ENCODE measurements at places on chromosomes 7 and 10.

DNA sequence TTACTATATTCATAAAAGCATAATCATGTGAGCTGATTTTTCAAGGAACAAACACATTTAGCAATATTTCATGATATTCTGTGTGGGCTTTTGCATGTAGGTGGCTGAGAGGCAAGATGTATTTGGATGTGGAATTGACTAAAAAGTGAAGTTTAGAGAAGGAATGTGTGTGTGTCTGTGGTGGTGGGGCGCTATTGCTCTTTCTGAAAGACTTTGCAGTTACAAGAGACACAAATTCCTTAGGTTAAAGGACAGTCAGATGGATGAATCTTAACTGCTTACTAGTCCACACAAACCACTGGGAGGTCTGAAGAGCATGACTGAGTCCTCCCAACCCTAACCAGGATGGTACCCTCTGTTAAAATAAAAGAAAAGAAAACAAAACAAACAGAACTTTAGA lies 200.1 kb downstream of the SDHAF3 start:
- DNase-seq: no peak

- DNase-seq: peak; percentile 66
These were observed 3.0 kb upstream of the DLX5 start for GRCh38 chr7:97027427-97028234.

- no peak for DNase-seq
These were observed 52.7 kb downstream of the PRLHR start for GRCh38 chr10:118542745-118543144.

- no peak for DNase-seq
These were observed 2.5 kb upstream of the P4HA1 start for GRCh38 chr10:73099141-73099540.

GRCh38 chr7:31954500-31954899 lies 115.7 kb downstream of the PDE1C start:
- DNase-seq: no peak

DNA sequence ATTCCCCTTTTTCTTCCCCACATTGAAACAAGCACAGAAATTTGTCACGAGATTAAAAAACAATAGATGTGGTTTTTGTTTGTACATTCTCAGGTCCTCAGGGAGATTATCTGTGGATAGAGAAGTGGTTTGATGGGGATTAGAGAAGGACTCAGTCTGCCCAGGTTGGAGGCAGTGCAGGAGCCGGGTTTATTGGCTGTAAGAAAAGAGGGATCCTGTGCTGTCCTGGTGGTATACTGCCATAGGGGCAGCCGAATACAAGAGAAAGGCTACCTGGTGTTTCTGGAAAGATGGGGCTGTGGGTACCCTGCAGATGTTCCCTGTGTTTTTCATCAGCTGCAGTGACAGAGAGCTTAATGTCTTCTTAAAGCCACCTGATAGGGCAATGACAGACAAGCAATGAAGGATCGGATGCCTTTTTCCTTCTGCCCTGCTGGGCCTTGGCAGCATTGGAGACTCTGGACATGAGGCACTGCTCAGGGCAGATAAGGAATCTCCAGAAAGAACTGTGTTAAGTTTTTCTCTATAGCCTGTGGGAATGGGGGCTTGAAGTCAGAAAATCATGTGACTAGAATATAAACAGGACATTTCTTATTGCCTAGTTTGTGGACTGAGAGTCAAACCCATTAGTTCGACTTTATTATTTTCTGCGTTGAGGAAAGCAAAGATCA lies 18.1 kb upstream of the GPR141 start:
- no peak for DNase-seq

DNA sequence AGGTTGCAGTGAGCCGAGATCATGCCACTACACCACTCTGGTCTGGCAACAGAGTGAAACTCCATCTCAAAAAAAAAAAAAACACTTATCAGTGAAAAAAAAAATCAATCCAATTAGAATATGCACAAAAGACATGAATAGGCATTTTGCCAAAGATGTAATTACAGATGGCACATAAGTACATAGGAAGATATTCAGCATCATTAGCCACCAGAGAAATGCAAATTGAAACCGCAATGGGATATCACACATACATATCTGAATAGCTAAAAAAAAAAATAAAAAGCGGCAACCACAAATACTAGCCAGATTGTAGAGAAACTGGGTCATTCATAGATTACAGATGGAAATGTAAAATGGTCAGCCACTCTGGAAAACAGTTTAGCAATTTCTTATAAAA lies 1310.8 kb downstream of the XPNPEP1 start:
- no peak for DNase-seq

DNA sequence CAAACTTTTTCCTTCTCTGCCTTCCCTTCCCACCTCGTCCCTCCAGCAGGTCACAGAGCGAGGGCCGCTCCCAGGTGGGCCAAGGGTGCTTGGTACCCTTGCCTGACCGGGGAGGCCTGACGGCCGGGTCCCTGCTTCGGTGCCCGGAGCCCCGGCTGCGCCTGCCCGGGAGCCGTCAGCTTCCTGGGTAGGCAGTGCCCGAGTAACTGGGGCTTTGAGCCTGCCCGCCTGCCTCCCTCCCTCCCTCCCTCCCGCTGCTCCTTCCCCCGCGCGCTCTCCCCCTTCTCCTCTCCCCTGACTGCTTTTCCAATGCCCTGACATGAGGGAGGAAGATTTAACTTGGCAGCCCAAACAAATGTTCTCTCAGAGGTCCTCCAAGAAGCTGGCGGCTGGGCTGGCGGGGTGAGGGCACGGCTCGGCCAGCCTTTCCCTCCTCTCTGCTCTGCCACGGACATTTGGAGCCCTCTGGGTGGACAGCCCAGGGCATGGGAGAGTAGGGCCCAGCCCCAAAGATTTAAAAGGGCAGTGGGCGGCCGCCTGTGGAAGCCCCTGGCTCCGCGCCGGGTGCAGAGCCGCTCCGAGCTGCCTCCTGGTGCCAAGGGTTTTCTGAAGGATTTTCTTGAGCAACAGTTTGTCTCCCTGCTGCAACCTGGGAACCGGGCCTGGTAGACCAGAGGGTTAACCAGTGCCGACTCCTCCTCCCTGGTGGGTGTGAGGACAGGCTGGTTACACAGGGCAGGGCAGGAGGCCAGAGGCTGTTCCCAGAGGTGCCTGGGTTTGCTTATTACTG lies 2.0 kb downstream of the ZMIZ1 start:
- peak; percentile 84 for DNase-seq

DNA sequence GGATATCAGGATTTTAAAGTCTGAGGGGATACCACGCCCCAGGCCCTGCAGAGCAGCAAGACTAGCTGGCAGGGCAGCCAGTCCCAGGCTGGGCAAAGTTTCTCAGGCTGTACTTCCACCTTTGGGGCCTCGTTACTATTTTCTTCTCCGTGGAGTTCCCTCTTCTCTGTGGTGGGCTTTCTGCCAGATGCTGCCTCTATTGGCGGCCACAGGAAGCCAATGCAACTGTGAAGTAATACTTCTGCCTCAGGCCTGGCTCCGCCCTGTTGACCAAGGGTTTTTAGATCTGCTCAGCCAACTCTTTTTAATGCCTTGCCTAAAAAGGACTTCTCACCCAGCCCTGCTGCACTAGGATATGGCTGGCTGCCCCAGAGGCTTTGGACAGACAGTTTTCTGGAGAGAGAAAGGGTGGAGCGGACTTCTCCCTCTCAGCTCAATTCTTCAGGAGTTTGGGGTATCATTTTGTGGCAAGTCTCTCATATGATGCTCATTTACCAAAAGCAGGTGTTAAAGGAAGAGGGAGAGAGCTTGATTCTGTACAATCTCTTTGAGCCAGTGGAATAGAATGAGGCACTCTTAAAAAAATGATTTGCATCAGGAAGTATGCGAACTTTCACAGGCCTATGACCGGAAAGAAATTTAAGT lies 67.4 kb downstream of the HHEX start:
- peak; percentile 56 for DNase-seq

- DNase-seq: no peak
These were observed 79.9 kb downstream of the PTPRE start for GRCh38 chr10:127986531-127987466.

GRCh38 chr10:62238880-62239279 lies 29.8 kb downstream of the RTKN2 start:
- no peak for DNase-seq

DNA sequence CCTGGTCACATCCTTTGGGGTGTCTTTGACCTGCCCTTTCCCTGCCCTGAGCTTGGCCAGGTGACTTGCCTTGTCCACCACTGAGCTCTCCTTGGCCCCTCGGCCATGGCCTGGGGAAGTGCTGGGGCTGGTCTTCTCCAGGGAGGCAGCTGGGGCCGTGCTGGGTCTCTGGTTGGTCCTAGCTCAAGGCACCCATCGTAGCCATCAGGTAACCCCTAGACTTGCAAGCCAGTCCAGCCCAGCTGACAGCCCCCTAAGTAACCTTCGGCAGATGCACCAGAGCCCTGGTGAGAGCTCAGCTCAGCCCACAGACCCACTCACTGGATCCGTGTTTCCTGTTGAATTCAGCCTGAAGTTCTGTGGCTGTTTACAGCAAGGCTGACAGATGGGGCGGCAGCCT lies 176.2 kb upstream of the SHH start:
- DNase-seq: no peak
